ENCODE measurements at places on chromosomes 3 and 15. TPM values are rescaled to one million over a fixed set of nuclear protein-coding genes. Genes with fewer than 3 reads are reported as not detected.

Gene RBPMS2
- not detected for total RNA-seq

DNA sequence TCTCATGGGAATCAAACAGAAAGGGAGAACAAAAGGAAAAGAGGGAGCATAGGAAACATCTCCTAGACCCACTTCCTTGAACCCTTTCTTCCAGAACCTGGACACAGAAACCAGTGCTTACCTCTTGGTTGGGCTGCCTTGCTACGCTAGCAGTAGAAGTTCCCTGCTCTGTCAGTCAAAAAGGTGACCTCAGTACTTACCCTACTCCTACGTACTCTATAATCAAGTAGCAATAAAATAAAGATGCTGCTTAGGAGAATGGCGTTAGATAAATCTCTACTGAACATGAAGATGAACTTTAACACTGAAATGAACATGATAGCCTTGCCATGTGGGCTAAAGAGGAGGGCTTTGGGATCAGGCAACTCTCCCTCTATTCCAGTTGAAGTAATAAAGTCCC lies 7.4 kb downstream of the VEPH1 start:
- no peak for DNase-seq
- no peaks in the 10 kb centered on the region for H3K4me1 ChIP-seq
- H3K4me3 ChIP-seq, result no peak overlapping the region
- no peak overlapping the region for H3K27ac ChIP-seq
- no peaks in the 10 kb centered on the region for H3K36me3 ChIP-seq

GRCh38 chr3:196792771-196793170 lies 53.1 kb downstream of the PAK2 start:
- no peak for DNase-seq
- H3K27ac ChIP-seq, result no peak overlapping the region
- H3K4me3 ChIP-seq, result no peak overlapping the region

GRCh38 chr3:141542202-141542969 lies 55.6 kb downstream of the RASA2 start:
- peaks cover 49% of the 10 kb centered on the region for H3K4me1 ChIP-seq
- H3K27ac ChIP-seq, result no peak overlapping the region
- peaks cover 4% of the 10 kb centered on the region for H3K36me3 ChIP-seq
- DNase-seq, result no peak

Gene CFAP100
- not detected for total RNA-seq

Gene USP13
- total RNA-seq, result 9.7 TPM

Gene SAMMSON
- total RNA-seq, result not detected

DNA sequence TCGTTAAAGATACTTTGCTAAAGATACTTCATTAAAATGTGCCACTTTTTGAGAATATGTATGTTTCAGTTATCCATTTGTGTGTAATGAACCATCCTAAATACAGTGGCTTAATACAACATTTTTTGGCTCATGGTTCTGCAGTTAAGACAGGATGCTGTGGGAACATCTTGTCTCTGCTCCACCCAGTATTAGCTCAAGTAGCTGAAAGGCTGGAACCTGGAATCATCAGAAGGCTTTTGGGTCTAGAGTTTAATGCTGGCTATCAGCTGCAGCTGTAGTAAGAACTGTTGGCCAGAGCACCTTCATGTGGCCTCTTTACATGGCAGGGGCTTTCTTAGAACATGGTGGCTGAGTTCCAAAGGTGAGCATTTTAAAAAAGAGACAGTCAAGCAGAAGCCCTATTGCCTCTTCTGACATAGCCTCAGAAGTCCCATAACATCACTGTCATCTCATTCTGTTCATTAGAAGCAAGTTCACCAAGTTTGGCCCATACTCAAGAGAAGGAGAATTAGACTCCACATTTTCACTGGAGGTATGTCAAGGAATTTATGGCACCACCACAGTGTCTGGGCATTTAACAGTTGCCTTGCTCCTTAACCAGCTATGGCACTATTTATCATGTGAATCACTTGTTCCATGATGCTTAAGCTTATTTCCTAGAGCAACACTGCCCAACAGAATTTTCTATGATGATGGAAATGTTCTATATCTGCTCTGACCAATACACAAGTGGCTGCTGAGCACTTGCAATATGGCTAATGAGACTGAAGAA lies 70.4 kb upstream of the PDZRN3 start:
- H3K36me3 ChIP-seq, result no peaks in the 10 kb centered on the region
- DNase-seq, result no peak
- H3K27ac ChIP-seq, result no peak overlapping the region
- H3K27me3 ChIP-seq, result no peaks in the 10 kb centered on the region
- H3K4me3 ChIP-seq, result no peak overlapping the region
- H3K4me1 ChIP-seq, result no peaks in the 10 kb centered on the region

Gene ZIC1
- not detected for total RNA-seq

Measured in CD4-positive, alpha-beta memory T cell (primary cell).